ENCODE measurements at places on chromosomes 4 and X. TPM values are rescaled to one million over a fixed set of nuclear protein-coding genes. Genes with fewer than 3 reads are reported as not detected.

Gene TCP11X1
- total RNA-seq: not detected

GRCh38 chrX:153533091-153533490, 15.6 kb downstream of the ATP2B3 start:
- peak; percentile 66 for DNase-seq

Gene IDH3G
- 104 TPM for total RNA-seq

GRCh38 chr4:153137677-153138630, 66.3 kb upstream of the TRIM2 start:
- DNase-seq: no peak

GRCh38 chr4:41542526-41543275, 4.7 kb downstream of the LIMCH1 start:
- DNase-seq: no peak

GRCh38 chrX:106201502-106202178, 33.5 kb downstream of the PWWP3B start:
- peak; percentile 63 for DNase-seq

Gene MEPE
- total RNA-seq: not detected

DNA sequence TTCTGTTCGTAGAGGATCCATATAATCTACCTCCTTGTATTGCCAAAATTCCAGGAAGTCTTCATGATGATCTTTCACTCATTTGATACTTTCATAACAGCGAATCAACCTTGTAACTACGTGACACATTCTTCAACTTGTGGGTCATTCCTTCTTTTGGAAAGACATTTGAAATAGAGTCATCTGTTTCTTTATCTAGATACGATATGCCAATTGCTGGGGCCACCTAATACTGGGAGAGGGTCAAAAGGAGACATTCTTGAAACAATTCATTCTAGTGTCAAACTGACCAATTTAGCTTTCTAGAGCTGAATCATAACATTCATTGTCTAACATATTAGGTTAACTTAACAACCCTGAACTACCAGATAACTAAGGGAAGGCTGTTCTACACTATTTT, 62.9 kb upstream of the SMAD1 start:
- DNase-seq: peak; percentile 27

- DNase-seq: no peak
These were observed 26.1 kb upstream of the SORCS2 start for GRCh38 chr4:7166237-7166636.

- DNase-seq: no peak
These were observed 231.1 kb downstream of the SLC39A8 start for GRCh38 chr4:102114118-102114630.

GRCh38 chrX:11137543-11138139, 26.5 kb downstream of the HCCS start:
- peak; percentile 38 for DNase-seq

DNA sequence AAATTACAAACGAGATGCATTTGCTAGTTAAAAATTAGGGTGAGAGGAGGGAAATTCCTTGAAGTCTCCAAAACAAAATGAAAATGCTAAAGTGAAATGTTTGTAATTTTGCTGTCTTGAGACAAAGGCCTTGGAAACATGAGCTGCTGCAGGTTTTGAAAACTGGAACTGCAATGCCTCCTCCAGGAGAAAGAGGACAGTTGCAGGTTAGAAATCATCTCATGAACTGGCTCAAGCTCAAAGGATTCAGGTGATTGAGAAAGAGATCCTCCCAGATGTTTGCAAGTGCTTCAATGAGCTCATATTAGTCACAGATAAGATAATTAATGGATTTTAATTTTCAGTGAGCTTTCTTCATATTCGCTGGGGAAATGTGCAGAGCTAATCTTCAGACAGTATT, 32.4 kb downstream of the SMPX start:
- DNase-seq: peak; percentile 41

Gene DUSP9
- total RNA-seq: not detected

DNA sequence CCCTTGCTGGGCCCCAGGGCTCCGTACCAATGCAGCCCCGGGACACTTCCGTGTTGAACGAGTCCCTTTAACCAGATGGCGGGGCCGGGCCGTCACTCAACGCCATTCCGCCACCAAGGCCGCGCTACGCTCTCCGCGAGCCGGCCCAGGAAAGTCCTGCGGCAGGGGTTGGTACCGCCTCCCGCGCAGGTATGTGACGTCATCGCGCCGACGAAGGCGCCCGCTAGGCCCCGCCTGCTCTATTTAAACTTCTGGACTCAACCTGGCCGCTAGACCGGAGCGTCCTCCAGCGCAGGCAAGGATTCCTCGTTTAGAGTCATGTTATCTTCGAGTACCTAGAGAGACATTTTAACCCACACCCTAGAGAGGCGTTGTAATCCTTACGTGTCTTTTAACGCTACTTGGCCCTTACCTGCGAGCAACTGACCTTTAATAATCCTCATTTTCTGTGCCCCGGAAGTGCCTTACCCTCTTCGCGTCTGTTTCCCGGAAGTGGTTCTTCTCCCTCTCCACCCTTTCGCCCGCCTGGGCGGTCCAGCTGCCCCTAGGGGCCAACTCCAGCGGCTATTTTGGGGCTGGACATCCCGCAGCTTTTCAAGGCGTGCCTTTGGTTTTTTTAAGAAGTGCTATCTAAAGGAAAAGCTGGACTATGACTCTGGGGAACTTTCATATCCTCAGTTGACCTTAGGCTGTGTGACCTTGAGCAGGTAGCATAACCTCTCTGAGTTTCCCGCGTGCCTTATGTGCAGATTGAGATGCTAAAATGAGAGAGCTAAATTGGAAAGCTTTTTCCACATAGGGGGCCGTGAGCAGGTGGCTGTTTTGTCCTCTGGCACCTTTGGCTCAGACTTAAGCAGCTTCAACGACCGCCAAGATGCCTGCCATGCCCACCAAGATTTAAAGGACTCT, at the start of gene PNPLA4:
Gene PNPLA4, minus strand, starts transcription at position 155 of the 909 bp plus-strand sequence. CDS start 1,294 bp downstream, outside the sequence.
- DNase-seq: no peak

GRCh38 chr4:88008743-88009171, 1.3 kb downstream of the PKD2 start:
- peak; percentile 49 for DNase-seq

GRCh38 chr4:108917255-108917654, 154.4 kb upstream of the ETNPPL start:
- peak; percentile 49 for DNase-seq

Gene PSAPL1
- not detected for total RNA-seq

DNA sequence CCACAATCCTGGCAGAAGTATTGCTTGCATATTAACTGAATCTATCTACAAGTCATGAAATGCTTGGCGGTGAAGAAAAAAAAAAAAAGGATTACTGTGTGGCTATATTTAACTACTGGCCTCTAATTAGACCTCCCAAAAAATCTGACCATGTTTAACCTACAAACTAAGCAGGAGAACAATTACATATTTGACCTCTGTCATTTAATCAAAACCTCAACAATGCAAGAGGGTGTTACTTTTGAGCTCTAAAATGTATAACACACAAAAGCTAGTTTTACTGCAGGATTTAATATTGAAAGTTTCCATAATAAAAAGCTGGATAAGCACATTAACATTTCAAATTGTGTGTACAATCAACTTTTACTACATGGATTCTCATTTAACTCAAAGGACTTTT, 1.5 kb downstream of the ITM2A start:
- no peak for DNase-seq

- DNase-seq: no peak
These were observed 9.0 kb downstream of the BMP3 start for GRCh38 chr4:81039351-81039972.

- no peak for DNase-seq
These were observed 98.1 kb downstream of the MMRN1 start for GRCh38 chr4:89992744-89993143.

Gene S100G
- not detected for total RNA-seq

GRCh38 chrX:118187100-118187499, 70.5 kb upstream of the KLHL13 start:
- no peak for DNase-seq

Data from myocyte (in vitro differentiated cells).